GM23338 (cell line): ENCODE measurements at places on chromosomes 1 and 21.

- DNase-seq = peak; percentile 47
Observed at GRCh38 chr1:228211531-228212414, 3.9 kb downstream of the OBSCN start.

DNA sequence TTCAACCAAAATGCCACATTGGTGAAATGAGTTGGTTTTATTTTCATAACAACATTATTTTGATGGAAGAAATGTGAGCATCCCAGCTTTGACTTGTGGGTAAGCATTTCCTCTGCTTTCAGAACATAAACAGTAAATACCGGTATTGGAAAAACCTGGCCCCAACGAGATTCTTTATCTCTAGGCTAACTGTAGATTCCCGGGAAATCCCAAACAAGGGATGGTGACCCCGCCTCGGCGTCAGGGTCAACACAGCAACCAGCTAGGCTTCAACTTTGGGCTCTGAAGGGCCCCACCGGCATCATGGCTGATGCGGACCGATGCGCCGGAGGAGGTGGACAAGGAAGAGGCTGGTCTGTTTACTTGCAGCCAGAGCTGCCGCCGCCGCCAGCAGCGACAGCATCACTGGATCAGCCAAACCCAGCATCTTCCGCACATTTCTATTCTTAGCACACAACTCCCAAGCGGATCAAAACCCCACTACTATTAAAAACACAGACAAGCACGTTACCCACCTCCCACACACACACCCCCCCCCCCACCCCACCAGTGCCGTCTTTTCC, 1.1 kb downstream of the AKT3 start:
- DNase-seq = peak; percentile 78

DNA sequence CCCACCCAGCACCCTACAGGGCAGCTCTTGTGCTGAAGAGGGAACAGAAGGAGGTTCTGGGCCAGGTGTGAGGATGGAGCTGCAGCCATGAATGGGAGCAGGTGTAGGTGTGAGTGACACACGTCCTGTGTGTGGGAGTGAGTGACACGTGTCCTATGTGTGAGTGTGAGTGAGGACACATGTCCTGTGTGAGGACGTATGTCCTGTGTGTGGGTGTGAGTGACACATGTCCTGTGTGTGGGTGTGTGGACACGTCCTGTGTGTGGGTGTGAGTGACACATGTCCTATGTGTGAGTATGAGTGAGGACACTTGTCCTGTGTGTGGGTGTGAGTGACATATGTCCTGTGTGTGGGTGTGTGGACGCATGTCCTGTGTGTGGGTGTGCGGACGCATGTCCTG, 26.4 kb downstream of the MEGF6 start:
- no peak for DNase-seq

DNA sequence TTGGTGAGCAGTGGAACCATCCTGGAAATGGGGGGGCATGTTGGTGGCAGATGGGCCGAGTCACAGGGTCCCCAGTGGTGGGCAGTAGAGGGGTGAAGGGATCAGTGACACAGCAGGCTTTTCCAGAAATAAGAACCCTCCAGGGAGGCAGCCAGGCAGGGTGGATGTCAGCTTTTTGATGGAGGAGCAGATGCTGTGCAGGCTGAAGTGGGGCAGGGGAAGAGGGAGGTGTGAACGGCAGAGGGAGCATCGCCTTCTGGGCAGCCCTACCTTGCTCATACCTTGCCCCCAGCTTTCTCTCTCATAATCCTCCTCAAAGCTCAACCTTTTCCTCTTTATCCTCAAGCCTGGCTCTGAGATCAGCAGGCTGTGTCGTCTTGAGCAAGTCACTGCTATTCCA, 131.8 kb upstream of the IPO9 start:
- no peak for DNase-seq
